NCI-H1105 treated with DMSO at 0.1 percent for 48 hours (cell line): ENCODE measurements at places on chromosomes 4 and X.

- peak; percentile 58 for DNase-seq
These were observed 15.4 kb downstream of the HMGB2 start for GRCh38 chr4:173318648-173319211.

- no peak for DNase-seq
These were observed 28.9 kb downstream of the SYNPO2 start for GRCh38 chr4:118917582-118917981.

DNA sequence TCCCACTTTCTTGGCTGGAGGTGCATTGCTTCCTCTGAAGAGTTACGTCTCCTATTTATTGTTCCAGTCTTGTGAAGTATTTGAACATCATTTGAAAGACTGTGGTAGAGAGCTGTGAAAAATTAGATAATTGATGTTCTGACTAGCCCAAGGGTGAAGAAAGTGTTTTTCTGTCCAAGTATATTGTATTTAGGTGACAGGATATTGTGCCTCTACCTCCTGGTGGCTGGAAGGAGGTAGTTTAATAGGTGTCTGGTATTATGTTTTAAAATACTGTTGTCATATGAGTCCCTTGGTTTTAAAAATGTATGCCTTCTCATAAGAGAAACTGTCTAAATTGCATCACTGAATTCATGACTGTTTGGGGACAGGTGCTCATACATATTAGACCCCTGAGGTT, 226.0 kb downstream of the SPRY1 start:
- no peak for DNase-seq

- no peak for DNase-seq
These were observed 321 bp upstream of the HPRT1 start for GRCh38 chrX:134459683-134460004.

GRCh38 chrX:148567229-148567628, 66.8 kb downstream of the AFF2 start:
- no peak for DNase-seq
